Myocyte (in vitro differentiated cells): ENCODE measurements at places on chromosomes 5 and 9. TPM values are rescaled to one million over a fixed set of nuclear protein-coding genes. Genes with fewer than 3 reads are reported as not detected.

DNA sequence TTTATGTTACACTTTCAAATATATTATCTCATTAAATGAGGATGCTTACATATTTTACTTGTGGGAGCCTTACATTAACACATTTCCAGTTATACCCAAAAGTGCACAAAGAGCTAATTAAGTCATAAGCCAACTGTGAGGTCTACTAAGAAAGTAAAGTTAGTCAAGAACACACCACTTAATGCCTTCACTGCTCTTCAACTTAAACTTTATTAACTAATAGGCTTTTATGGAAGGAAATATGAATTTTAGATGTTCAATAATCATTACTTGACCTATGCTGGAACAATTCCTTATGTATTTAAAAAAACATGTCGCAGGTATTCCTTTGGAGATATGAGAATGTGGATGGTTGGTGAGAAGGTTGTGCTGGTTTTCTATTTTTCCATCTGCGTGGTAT lies 3.4 kb downstream of the ST8SIA4 start:
- no peak for DNase-seq

DNA sequence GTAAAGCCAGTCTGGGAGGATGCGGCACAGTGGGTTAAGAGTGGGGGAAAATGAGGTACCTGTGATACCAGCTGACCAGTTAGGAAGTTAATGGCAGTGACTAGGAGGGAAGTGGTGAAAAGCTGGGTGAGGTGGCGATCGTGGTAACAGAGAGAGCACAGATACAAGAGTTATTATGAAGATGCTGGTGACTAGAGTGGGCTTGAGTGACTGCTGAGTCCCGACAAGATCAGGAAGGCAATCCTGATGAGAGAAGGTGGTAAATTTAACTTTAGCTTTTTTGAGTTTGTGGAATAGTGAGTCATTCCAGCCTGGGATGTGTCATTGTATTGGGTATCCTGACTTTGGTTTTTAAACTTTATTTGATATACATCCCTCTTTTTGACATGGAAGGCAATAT lies 38.8 kb downstream of the CMYA5 start:
- peak; percentile 19 for DNase-seq

DNA sequence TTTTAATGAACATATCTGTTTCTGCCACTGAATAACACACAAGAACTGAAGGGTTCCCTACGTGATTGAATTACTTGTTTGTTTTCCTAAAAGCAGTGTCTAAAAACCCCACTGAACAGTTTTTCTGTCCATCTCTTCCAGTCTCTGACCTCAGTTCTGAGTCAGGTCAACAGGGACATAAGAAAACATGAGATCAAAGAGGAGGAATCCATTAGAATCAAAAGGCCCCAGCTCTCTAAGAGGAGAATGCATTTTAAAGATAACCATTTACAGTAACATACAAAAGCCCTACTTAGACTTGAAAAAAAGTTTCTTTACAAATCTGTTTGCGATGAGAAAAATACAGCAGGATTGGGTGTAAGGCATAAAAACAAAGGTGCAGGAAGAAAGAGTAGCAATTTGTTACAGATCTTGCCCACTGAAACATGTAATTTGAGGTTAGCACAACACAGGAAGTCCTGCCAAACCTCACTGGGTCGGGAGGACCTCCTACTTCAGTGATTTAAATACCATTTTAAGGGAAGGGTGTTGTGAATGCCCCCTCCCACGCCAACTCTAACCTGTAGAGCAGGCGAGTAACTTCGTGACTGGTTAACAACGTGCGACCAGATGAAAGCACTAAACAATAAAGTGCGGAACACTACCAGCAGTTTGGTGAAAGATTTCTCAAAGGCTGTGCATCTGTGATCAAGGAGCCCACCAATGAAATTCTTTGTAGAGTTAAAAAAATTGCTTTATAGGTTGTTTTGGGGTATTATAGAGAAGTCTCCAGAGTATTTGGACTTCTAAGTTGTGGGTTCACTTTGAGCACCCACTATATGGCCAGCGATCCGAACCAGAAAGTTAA lies 1.3 kb downstream of the QSOX2 start:
- no peak for DNase-seq

DNA sequence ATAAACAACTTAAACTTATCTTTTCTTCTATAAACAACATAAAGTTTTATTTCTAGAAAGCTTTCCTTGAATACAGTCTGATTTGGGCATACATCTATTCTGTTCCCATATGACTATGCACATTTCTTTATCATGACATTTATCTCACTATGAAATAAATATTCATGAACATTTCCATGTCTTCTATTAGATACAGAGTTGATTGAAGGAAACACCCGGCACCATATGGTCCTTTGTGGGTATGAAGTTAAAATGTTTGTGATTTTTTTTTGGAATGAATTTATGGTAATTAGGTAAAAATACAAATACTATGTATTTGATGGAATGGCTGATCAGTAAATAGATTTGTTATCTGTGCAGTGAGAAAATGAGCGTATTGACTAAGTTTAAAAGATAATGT lies 1209.8 kb upstream of the ACO1 start:
- DNase-seq = no peak

DNA sequence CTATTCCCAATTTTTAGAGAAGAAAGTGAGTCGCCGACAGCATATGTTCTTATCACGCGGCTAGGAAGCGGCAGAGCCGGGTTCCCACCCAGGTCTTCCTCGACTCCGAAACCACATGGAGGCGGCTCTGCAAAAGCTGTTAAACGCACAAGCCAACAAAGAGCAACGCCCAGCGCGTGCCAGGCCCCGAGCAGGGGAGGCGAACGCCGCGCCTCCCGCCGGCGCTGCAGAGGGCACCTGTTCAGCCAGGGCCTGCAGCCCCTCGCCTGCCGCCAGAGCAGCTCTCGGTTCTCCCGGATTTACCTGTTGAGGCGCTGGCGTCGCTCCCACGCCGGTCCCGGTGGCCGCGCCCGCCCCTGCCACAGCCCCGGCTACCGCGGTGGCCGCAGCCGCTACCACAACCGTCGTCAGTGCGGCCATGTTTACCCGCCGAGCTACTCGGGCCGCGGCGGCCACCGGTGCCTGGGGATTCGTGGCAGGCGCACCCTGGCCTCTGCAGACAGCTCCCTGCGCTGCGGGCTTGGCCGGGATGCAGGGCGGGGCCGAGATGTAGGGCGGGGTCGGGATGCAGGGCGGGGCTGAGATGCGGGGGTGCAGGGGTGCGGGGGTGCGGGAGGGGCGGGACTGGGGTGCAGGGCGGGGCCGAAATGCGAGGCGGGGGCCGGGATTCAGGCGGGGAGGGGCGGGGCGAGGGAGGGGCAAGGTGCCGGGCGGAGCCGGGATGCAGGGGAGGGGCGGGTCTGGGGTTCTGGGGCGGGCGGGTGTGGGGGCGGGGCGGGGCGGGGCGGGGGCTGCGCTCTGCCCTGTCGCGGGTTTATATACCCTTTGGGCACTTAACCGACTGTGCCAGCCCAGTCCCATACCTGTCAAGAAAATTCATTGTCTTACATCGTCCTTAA lies at the start of gene CCDC112:
CCDC112 (minus strand) TSS at position 531 of the 899 bp plus-strand sequence; CDS start at position 420, 111 bp downstream.
- peak; percentile 69 for DNase-seq

DNA sequence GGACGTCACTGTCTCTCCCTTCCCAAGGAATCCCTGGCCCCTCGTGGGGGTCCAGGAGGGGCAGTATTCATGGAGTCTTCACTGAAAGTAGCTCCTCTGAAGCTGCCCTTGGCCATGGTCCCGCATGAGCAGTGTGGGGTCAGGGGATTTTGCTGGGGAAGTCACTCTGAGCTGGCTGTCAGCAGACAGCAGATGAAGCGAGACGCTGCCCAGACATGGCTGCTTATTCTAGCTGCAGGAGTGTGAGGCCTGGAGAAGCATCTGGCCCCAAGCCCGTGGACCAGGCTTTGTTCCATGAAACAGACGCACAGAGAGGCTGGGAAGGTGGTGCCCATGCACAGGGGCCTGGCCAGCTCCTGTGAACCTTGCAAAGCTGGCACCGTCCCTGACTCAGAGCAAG lies 21.5 kb upstream of the ASS1 start:
- no peak for DNase-seq

DNA sequence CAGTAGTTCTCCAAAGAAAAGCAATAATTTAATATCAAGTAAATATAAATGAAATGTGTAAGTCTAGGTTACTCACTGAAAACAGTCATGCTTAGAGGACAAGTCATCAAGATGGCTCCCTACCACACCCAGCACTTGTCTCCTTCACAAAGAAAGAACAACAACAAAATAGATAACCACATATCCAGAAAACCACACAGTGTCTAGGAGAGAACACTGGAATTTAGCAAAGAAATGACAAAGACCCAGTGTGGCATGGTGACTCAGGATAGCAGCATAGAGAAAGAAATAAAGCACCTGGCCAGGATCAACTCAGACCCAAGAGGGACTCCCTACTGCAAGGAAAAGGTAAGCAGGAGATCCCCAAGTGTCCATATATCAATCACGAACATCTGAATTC lies 356.2 kb downstream of the TMEM161B start:
- no peak for DNase-seq

- peak; percentile 49 for DNase-seq
Observed at GRCh38 chr5:141883184-141883891, 5.1 kb upstream of the PCDH1 start.

- no peak for DNase-seq
Observed at GRCh38 chr9:70835323-70835722, 286.1 kb downstream of the TRPM3 start.

DNA sequence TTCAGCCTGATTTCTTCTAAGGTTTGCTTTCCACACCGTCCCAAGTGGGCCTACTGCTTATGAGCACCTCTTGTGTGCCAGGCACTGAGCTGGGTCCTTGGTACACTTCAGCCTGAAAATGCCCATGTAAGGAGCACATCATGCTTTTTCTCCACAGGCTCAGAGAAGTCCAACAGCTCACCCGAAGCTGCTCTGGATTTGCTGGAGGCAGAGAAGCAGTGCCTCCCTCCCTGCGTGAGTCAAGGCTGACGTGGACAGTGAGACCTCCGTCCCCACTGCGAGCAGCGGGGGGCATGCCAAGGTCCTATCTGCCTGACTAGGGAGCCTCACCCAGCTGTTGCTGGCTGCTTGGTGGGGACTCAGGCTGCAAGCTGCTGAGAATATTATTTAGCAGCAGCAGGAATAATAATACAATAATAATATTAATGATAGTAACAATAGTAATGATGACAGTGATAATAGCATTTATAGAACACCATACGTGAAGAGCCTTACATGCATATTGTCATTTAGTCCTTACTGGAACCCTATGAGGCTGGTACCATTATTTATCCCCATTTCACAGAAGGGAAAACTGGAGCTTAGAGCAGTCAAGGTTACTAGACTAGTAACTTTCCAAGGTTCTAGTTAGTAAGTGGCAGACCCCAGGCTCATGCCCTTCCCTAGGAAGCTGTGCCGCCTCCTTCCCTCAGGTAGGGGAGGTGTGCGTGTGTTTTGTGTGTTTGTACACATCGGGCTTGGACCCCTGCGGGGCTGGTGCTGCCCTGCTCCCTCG lies 194.8 kb downstream of the HSPA4 start:
- peak; percentile 41 for DNase-seq

DNA sequence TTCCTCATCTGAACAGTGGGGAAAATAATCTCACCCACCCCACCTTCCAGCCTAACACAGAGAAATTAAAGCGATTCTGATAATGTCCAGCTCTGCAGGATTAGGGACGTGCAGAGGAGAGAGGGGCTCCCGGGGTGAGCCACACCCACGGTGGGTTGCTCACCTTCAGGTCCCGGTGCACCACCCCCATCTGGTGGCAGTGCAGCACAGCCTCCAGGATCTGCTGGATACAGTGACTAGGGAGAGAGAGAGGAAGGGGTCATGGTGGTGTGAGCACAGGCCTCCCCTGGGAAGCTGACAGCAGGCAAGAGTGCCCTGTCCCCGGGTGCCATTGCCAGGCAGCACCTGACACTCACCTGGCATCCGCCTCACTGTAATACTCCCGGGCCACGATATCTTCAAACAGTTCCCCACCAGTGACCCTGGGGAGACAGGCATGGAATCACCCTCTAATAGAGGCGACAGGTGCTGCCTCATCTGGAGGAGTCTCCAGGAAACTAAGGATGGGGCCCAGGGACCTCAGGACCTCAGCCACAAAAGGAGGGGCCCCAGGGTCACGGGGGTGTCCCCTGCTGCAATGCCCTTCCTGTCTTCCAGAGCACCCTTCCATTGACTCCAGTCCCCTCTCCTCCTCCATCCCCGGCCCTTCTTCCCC lies 33.0 kb downstream of the CAMK2A start:
- no peak for DNase-seq

- peak; percentile 77 for DNase-seq
Observed at GRCh38 chr5:73902327-73903051, 276.5 kb downstream of the ARHGEF28 start.

DNA sequence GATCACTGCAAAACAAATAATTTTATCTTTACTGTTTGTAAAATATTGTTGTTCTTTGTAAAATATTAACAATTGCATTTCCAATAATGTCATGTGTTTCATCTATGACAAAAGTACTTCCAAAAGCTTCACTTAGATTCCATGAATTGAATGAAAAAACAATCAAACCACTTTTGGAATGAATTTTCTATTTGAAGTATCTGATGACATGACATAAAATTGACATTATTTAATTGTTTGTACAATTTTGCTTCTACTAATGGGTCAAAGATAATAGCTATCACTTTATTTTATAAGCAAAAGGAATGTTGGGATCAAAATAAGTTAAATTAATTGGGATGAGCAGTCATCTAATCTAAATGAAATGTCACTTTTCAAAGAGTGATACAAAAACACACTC lies 684.3 kb downstream of the NR2F1-AS1 start:
- DNase-seq = no peak

DNA sequence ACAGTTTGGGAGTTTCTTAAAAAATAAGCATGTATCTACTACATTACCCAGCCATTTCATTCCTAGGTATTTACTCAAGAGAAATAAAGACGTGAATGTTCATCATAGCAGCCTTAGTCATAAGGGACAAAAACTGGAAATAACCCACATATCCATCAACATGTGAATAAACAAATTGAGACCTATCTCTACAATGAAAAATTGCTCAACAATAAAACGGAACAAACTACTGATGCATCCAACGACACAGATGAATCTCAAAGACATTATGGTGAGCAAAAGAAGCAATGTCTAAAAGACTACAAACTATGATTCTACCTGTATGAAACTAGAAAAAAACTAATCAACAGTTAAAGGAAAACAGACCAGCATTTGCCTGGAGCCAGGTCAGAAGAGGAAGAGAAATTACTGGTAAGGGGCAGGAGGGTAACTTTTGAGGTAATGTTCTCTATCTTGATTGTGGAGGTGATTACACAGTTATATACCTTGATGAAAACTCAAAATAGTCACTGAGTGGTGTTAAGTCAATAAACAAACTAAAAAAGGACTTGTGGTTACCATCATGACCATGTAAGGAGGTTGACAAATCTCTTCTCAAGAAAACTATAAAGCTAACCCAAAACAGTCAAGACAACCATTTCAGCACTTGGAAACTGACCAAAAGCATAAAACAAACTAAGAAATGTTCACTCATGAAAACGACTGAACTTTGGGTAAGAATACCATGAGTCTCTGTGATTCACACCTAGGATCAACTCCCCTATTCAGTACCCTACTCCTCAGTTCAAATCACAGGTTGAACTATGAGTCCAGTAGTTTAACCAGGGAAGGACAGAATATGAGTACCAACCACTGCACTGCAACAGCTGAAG lies 10.4 kb downstream of the UIMC1 start:
- DNase-seq = peak; percentile 34

The PCA3 gene
- not detected in 2 replicates for total RNA-seq

The PCDHGA11 gene
- 2.0 and 2.1 TPM in 2 replicates for total RNA-seq

The MED22 gene
- 34.7 and 37.4 TPM in 2 replicates for total RNA-seq

The TERT gene
- 165 and 184 TPM in 2 replicates for total RNA-seq

The SH3TC2 gene
- total RNA-seq = 3.9 and 4.3 TPM in 2 replicates

The CENPK gene
- 0.96 and 1.5 TPM in 2 replicates for total RNA-seq

The GABRA1 gene
- not detected in 2 replicates for total RNA-seq

The ECM2 gene
- total RNA-seq = 11.2 and 11.8 TPM in 2 replicates

The GFI1B gene
- 0.10 TPM in 1 of 2 replicates, not detected in the other for total RNA-seq

The MTREX gene
- total RNA-seq = 87.7 and 97.1 TPM in 2 replicates

The OTULINL gene
- 0.05 and 0.16 TPM in 2 replicates for total RNA-seq

The ADAMTS19 gene
- not detected in 2 replicates for total RNA-seq

The C1QTNF2 gene
- 2.5 and 3.3 TPM in 2 replicates for total RNA-seq

The WNT8A gene
- not detected in 2 replicates for total RNA-seq
